ENCODE measurements at places on chromosomes 4 and X.

DNA sequence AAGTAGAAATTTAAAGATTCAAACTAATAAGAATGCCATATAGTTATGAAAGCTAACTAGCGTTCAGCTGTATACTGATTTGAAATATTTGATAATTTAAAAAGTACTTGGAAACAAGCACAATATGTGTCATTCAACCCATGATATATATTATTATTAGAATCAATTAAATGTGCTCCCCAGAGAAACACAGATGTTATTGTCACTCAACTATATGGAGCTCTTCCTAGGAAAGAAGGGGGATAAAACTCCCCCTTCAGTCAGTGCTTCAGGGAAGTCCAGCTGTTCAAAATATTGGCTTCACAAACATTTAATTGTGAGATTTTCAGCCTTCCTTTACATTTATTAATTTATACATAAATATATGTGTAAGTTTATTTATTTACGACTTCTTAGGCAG, 135.9 kb downstream of the SLC4A4 start:
- DNase-seq: no peak

GRCh38 chrX:68714856-68715255, 67.4 kb downstream of the STARD8 start:
- no peak for DNase-seq

- DNase-seq: no peak
Observed at GRCh38 chrX:67601771-67602170, 58.0 kb downstream of the AR start.

- no peak for DNase-seq
Observed at GRCh38 chrX:150842198-150842685, 56.2 kb downstream of the CD99L2 start.

DNA sequence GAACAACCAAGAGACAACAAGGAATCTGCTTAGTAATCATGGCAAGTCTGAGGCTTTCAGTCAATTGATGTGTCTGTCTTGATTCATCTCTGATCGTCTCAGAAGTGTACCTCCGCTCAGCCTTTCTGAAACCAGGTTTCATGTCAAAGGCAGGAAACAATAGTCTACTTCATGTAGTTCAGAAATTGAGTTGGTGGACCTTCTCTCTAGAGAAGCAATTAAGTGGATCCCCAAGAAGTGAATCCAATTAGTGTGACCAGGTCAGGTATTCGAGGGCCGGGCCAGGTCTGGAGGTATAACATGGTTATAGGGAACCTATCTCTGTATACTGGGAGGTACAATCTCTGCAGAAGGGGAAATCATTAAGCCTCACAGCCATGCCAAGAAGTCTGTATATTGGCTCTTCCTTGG, 32.0 kb downstream of the DAPP1 start:
- DNase-seq: no peak

DNA sequence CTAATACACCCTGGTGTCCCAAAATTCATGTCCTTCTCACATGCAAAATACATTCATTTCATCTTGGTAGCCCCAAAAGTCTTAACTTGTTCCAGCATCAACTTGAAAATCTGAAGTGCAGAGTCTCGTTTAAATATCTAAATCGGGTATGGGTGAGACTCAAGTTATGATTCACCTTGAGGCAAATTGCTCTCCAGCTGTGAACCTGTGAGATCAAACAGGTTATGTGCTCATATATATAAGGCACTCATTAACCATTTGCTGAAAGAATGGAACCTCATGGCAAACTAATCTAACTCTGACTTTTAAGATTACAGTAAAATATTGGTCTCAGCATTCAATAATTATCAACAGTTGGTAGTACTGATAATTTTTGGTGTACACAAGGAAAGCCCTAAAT, 55.5 kb downstream of the PDLIM5 start:
- DNase-seq: no peak

DNA sequence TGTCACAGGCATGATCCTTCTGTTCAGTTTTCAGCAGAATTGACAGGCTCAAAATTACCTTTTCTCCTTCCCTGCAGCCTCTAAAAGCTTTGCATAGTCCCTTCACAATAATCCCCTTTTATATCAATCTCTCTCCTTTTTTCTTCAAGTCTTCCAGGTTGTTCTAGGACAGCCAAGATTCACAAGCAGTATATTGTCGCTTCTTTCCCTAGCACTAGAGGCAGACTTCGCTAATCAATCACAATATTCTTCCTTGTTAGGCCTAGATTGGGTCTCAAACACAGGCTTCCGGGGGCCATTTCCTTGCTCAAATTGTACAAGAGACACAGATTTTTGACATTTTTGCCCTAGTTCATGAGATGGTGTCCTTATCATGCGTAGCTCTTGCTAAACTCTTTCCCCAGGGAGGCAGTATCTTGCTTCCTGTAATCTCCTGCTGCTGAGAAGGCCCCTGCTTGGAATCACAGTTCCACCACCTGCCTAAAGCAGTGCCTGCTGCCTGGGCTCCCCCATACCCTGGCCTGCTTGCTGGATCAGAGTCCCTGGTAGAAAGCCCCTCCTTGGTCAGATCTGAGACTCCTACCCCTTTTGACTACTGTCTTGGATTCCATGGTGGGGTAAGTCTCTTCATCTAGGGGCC, 57.3 kb downstream of the DMP1 start:
- no peak for DNase-seq

DNA sequence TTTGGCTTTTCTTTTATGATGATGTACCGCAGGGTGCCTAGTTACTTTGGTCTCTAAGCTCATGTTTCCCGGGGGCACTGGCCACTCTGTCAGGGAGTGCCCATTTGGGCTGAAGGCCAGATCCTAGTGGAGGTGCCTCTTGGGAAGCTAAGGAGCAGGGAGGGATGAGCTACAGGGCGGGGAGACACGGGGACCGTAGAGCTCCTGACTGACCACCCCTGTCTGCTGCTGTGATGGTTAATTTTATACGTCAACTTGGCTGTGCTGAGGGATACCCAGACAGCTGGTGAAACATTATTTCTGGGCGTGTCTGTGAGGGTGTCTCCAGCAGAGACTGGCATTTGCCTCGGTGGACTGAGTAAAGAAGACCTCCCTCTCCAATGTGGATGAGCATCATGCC, 24.9 kb upstream of the CLDN24 start:
- DNase-seq: no peak

DNA sequence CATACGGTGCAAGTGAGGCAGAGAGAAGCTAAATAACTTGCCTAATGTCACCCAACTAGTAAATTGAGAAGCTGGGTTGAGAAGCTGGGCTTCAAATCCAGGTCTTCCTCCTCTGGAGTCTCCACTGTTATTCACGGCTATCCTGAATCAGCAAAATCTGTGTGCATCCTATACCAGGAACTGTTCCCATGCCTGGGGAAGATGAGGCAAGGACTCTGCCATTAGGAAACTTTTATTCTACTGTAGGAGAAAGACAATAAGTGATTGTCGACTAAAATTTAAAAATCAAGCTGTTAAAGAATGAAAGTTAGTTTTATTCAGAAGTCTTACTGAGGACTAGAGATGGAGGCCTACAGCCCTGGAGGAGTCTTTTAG, 872 bp upstream of the TEC start:
- no peak for DNase-seq

DNA sequence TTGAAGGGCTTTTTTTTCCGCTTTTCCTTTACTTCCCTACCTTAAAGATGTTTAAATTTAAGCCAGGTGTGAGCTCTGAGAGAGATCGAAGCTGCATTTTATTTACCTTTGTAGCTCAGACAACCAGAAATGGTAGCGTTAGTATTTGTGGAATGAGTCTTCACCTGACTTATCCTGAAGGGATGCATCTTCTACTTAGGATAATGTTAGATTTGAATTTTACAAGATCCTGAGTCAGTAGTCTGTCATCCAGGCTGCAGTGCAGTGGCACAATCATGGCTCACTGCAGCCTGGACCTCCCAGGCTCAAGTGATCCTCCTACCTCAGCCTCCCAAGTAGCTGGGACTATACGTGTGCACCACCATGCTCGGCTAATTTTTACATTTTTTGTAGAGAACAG, 26.2 kb downstream of the TMSB4X start:
- DNase-seq: no peak

DNA sequence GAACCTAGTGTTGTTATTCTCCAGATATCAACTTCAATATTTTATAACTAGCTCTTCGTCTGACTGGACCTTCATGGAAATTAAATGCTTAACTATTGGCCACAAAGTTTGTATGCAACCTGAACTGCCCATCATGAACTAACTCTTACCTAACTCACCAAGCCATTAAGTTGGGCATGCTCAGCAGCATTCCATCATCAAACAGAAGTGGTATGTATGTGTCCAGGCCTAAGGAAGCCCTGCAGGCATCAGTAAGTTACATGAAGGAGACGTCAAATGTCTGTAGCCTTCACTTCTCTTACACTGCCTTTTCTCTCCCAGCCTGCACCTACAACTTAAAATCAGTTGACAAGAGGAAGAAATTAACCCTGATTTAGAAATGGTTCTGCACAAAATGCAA, 1639.2 kb upstream of the PABPC4L start:
- DNase-seq: no peak

GRCh38 chr4:158610790-158611189, 60.9 kb downstream of the C4orf46 start:
- no peak for DNase-seq

DNA sequence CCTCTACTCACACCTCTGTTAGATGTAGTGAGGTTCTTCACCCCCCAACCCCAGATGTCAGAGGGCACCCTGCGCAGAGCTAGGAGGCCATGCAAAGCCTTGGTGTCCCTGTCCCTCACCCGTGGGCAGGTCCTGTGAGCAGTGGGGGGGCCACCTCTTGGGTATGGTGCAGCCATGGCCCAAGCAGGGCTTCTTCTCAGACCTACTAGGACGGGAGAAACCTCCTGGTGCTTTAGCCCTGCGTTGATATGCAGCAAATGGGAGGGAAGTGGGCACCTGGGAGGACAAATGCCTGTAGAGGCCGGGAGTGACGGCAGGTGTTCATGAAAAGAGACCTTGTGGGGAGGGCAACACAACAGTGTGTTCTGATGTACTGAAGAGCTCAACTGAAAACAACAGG, 38.5 kb upstream of the MSANTD1 start:
- DNase-seq: peak; percentile 26

DNA sequence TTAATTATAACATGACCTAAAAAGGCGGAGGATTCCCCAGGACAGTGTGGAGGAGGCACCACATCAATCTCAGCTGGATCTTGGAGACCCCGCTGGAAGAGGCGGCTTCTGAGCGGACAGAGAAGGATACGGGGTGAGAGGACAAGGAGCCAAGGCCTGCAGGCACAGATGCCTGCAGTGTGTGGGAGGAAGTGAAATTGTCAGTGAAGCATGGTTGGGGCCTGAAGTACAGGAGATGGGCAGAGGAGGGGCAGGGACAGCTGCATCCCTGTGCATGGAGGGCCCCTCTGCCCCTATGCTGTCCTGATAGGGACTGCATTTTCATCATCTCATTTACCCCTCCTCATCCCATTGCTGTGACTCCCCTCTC, 1.7 kb upstream of the SLC2A9 start:
- no peak for DNase-seq

DNA sequence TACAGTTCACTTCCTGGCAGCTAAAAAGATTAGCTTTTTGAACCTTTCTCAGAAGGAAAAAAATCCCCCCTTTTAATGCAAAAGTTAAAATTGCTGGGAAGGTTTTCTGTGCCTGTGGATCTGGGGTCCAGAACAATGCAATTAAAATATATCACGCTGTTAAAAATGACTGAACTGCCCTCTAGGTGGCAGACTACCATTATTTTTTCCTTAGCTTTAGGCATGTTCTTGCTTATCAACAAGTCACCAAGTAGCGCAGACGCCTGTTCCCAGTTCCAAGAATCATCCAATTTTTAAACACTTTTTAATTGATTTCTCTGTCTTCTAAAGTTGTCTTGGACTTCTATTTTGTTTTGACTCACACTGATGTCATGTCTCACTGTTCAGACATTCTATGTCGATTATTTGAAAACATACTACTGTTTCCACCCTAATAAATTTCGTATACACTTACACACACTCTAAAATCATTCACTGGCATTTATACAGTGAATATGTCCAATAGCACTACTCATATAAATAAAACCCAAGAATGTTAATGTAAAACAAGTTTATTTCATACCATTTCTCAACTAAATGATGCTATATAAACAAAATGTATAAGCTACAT, 661.6 kb downstream of the RAPGEF2 start:
- no peak for DNase-seq

- no peak for DNase-seq
Observed at GRCh38 chrX:43971966-43972961, 926 bp downstream of the NDP start.

DNA sequence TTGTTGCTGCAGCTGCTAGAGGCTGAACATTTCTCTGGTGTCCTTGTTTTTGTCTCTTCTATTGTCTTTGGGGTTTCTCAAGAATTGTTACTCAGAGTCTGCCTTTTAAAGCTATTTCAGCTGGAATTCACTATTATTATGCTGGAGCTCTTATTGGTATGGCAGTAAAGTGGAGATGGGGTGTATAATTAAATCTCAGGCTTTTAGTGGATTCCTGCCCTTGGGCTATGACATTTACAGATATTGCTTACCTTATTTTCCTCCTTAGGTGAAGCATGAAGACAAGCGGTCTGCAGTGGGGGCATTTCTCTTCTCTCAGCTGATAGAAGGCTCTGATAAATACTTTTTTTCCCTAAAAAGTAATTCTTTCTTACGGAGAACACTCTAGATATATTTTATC, 1656.6 kb upstream of the IGFBP7 start:
- DNase-seq: no peak

- DNase-seq: no peak
Observed at GRCh38 chr4:86243750-86244149, 116.1 kb downstream of the MAPK10 start.

DNA sequence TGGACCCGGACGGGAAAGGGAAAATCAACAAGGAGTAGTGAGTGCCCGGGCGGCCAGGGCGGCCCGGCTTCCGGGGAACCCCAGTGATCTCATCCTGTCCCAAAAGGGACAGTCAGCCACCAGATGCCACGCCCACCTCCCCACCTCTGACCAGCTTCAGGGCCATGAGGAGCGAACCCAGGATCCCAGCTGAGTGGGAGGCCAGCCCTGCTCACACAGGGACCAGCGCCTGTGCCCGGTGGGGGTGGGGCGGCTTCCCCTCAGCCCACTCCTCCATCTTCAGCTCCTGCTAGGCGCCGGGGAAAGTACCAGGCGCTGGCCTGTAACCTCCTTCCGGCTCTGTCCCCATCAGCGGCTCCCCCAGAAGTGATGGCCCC, 6.2 kb downstream of the MYL5 start:
- DNase-seq: peak; percentile 78

DNA sequence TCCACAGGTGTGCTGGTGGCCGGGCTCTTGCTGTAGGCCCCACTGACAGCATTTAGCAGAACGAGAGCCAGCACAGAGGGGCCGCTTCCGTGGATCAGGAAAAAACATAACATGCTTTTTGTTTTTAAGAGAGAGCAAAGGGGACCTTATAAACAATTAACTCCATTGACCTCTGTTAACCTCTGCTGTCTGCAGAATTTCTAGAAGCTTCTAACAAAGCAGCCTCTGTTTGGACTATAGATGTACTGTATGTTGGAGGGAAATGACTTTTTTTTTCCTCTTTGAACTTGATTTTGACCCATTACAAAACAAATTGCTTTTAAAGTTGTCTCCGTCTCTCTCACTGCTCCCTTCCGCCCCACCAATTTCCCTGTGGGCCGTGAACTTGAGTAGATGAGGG, 210.7 kb downstream of the FRAS1 start:
- DNase-seq: no peak

Data from aorta (tissue), 5 donors.